ENCODE measurements at places on chromosomes 7 and 10. TPM values are rescaled to one million over a fixed set of nuclear protein-coding genes. Genes with fewer than 3 reads are reported as not detected.

PARD3 gene
- total RNA-seq: 1.4 TPM

ADAM22 gene
- total RNA-seq: 4.0 TPM

PRPS1L1 gene
- not detected for total RNA-seq

SFTPA1 gene
- not detected for total RNA-seq

INA gene
- total RNA-seq: 0.87 TPM

SPAM1 gene
- total RNA-seq: not detected

Data from activated T-helper 2 cell treated with anti-CD3 and anti-CD28 coated beads, Interferon-gamma antibody, Interleukin-2, Interleukin-4, amounts not matched to agents 10 μg/mL and 5 μg/mL and 100 μg/mL, durations not matched to agents 14 hours and 24 hours and 36 hours (primary cell).